ENCODE measurements at places on chromosomes 1 and 21.

GRCh38 chr1:10196976-10197375 is 13.4 kb upstream of the KIF1B start:
- no peak for DNase-seq

DNA sequence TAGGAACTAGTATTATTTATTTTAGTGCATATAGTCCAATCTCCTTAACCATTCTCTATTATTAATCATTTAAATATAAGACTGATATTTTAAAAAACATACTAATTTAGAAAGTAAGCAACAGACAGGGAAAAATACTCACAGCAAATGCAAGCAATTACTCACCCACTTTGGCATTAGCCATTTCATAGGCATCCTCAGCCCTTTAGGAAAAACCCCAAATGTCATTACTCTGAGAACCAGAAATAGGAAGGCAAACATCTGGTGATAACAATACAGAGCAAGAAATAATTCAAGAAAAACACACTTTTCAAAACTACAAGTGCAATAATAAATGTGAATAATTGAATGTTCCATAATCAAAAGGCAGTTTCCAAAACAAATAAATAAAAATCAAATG is 545.1 kb downstream of the PLPP3 start:
- no peak for DNase-seq

DNA sequence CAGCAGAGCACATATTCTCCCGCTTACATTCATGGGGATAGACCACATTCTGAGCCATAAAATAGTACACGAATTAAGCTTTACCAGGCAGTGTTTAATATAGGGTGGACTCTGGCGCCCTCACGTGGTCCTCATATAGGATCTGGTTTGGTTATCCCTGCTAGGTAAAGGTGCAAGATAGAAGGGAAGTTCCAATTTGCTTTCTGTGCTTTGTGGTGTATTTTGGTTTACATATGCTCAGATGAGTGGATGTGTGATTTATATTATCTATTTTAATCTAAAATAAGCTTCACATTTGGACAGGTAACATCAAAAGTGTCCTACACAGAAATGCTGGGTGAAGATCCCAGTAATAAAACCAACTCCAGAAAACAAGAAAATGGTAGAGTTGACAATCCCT is 3.6 kb downstream of the CR1 start:
- peak; percentile 60 for DNase-seq

DNA sequence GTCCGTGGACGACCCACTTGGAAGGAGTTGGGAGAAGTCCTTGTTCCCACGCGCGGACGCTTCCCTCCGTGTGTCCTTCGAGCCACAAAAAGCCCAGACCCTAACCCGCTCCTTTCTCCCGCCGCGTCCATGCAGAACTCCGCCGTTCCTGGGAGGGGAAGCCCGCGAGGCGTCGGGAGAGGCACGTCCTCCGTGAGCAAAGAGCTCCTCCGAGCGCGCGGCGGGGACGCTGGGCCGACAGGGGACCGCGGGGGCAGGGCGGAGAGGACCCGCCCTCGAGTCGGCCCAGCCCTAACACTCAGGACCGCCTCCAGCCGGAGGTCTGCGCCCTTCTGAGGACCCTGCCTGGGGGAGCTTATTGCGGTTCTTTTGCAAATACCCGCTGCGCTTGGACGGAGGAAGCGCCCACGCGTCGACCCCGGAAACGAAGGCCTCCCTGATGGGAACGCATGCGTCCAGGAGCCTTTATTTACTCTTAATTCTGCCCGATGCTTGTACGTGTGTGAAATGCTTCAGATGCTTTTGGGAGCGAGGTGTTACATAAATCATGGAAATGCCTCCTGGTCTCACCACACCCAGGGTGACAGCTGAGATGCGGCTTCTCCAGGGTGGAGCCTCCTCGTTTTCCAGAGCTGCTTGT is 32.4 kb downstream of the PRMT2 start:
- peak; percentile 60 for DNase-seq

DNA sequence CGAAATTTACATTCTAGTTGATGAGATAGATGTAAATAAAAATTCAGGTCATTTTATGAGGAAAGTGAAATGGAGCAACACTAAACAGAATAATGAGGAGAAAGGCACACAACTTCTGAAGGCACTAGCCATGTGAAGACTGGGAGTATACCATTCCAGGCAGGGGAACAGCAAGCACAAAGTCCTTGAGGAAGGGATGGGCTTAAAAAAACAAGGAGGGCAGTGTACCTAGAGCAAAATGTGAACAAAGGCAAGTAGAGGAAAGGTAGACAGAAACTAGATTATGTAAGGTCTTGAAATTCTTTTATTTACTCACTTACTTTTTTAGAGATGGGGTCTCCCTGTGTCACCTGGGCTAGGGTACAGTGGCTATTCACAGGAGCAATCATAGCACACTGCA is 54.1 kb upstream of the LRIG2 start:
- no peak for DNase-seq

- DNase-seq, result peak; percentile 82
Measured at GRCh38 chr1:175152006-175152652, 40.4 kb downstream of the KIAA0040 start.
